ENCODE measurements at places on chromosomes 5 and 9.
A peak's percentile ranks its signal among the peaks of the same experiment; 100 is the strongest.

DNA sequence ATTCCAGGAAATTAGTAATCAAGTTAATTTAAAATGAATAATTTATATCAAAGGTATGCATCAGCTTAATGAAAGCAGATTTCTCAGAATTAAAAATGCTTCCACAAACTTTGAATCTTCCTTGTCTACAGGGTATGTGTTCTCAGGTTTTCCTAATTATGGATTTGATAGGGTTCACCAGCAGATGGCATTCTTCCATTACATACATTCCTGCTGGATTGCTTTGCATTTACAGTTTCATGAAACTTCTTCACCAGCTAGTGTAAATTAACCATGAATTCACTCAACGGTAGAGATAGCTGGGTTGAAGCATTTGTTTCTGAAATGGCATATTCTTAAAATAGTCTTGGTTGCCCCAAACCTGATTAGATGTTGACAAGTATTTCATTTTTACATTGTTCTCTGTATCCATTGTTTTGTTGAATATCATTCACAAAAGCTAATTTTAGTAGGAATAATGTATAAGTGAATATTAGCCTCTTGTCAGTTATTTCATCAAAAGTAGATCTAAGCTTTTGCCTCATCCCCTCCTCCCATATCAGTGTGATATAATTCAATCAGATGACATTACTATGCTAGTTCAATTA is 68.7 kb upstream of the WDR41 start:
- ATAC-seq = no peak

GRCh38 chr5:79077680-79078365 is 8.3 kb downstream of the BHMT2 start:
- no peak for ATAC-seq

- ATAC-seq = no peak
Observed at GRCh38 chr5:138622051-138622450, 46.9 kb upstream of the HSPA9 start.

GRCh38 chr5:142866563-142867275 is 96.5 kb downstream of the ARHGAP26 start:
- ATAC-seq = peak; percentile 89

GRCh38 chr5:100902440-100903038 is 543 bp downstream of the ST8SIA4 start:
- ATAC-seq = peak; percentile 45

DNA sequence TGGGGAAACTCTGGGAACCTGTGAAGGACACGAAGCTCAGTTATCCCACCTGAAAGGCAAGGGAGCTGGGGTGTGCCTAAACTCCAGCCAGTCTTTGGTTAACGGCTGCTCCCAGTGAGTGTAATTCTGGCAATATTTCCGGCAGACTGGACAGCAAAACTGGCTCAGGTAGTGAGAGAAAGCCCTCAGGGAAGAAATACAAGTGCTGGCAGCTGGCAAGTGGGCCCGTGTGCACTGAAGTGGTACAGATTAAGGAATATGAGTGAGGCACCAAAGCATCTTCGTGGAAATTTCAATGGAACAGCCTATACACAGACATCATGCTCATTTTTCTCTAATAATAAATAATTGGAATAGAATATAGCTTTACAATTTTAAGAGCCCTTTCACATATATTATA is 56.2 kb downstream of the ABHD17B start:
- ATAC-seq = no peak

DNA sequence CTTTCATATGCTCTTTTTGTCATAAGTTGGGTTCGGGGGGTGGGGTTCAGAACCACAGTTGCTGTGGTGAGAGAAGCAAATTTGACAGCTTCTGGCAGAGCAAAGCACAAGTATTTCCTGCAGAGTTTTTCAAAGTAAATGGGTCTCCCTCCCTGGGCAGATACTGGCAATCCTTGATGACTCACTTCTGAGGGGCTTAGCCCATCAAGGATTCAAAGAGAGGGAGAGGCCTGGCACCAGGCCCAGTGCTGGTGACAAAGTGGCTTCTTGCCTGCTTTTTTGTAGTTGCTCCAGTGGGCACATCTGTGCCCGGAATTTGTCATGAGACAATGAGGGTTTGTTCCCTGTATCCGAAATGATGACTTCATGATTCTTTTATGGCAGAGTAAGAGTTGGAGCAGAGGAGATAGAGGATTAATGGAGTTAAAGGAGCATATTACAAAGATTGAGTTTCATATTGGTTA is 46.6 kb upstream of the TNC start:
- ATAC-seq = no peak

DNA sequence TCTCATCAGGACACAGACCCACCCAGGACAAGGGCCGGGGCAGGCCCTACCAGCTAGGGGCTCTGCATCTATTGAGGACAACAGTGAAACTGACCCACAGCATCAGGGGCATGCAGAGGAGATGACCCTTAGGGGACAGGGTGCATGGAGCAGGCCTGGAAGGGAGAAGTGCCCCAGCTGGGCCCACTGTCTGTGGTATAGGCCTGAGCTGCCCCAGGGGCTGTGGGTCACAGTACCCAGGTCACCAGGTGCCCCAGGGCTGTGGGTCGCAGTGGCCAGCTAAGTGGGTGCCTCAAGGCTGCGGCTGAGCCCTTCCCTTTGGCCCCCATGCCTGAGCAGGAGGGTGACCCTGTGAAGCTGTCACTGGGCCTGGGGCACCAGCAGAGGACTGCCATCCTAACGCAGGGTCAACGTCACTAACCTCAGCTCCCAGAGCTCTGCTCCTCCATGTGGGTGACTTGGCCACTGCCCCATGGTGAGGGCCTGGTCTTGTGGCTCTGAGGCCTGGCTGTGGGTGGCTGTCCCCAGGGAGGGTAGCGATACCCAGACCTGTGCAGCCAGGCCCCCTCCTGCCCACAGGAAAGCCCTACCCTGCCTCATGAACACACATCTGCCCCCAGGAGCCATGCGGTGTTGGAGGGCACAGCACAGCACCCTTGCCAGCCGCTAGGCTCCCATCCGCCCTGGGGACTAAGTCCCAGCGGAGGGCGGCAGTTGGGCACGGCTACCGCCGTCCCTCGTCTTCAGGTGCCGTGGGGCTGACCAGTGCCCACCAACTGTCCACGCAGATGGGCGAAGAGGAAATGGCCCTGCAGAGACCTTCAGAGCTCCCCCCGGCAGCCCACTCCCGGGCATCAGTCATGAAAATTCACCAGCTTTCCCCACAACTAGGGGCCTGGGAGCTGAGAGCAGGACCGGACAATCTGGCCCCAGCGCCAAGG is 4.9 kb downstream of the EDF1 start:
- no peak for ATAC-seq

GRCh38 chr5:134247428-134248224 is 21.8 kb upstream of the PPP2CA start:
- no peak for ATAC-seq

GRCh38 chr9:109510506-109510905 is 12.4 kb upstream of the PTPN3 start:
- ATAC-seq = no peak

DNA sequence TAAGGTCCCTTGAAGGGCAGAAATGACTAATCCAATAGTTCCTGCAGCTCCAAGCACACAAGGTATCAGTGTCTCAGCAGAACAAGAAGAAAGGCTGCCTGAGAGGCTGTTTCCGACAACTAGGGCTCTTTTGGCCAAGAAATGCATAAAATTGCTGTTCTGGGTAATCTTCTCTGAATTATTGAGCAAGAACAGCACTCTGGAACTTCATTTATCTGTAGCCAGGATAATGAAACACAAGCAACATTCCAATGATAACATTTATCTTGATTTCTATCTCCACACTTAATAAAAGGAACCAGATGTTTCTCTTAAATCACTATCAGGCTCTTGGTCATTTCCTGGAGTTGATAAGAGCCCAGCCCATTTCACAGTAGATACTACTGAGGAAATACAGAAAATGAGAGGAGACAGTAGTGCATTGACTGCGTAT is 17.0 kb upstream of the AUH start:
- ATAC-seq = no peak

DNA sequence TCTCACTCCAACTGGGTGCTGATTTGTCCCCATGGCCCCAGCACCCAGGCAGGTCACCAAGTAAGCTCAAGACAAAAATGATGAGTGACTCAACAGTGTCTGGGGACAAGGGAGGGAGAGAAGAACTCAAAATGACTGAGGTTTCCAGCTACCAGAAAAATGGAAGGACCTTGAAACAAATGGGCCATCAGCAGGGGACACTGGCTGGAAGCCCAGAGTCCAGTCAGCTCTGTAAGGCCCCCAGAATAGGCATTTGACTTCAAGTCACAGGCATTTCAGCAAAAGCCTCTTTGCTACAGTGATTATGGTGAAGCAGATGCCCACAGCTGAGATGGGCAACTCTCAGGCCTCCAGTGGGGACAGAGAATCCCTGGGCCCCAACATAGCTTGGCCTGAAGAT is 139.0 kb upstream of the GABRP start:
- ATAC-seq = no peak

GRCh38 chr5:94375801-94376200 is 242.6 kb downstream of the KIAA0825 start:
- no peak for ATAC-seq

- ATAC-seq = peak; percentile 63
Observed at GRCh38 chr9:4691795-4692194, 12.4 kb downstream of the CDC37L1 start.

GRCh38 chr5:6495433-6496206 is 47.0 kb downstream of the UBE2QL1 start:
- no peak for ATAC-seq

DNA sequence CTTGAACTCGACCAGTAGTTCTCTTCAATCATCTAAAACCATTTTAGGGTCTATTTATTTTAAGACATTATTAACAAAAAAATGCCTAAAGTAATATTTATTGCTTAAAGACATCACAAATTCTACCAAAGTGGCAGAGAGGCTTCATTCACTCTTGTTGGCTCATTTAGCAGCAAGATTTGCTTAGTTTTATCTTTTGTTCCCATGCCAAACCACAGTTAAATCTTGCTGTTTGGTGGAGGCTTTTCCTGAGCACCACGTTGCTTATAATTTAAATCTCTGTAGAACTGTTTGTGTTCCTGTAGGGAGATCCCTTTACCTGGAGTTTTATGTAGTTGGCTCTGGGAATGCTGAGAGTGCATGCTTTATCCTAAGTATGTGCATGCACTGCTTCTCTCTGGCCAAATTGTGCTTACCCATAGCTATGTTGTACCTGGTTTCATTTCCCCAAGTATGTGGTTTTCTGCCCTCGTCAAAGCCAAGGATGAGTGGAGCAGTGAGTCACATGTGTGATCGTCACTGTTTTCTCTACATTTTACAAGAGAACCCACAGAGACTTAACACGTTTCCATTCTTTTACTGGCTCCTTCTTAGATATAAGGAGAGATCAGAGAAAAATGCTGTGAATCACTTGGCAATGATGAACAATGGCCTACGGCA is 42.1 kb upstream of the MAST4 start:
- peak; percentile 94 for ATAC-seq

DNA sequence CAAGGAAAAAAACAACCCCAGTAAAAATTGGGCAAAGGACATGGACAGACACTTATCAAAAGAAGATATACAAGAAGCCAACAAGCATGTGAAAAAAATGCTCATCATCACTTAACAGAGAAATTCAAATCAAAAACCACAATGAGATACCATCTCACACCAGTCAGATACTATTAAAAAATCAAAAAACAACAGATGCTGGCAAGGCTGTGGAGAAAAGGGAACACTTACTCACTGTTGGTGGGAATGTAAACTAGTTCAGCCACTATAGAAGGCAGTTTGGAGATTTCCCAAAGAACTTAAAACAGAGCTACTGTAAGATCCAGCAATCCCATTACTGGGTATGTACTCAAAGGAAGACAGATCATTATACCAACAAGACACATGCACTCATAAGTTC is 157.4 kb downstream of the EDIL3 start:
- ATAC-seq = no peak

DNA sequence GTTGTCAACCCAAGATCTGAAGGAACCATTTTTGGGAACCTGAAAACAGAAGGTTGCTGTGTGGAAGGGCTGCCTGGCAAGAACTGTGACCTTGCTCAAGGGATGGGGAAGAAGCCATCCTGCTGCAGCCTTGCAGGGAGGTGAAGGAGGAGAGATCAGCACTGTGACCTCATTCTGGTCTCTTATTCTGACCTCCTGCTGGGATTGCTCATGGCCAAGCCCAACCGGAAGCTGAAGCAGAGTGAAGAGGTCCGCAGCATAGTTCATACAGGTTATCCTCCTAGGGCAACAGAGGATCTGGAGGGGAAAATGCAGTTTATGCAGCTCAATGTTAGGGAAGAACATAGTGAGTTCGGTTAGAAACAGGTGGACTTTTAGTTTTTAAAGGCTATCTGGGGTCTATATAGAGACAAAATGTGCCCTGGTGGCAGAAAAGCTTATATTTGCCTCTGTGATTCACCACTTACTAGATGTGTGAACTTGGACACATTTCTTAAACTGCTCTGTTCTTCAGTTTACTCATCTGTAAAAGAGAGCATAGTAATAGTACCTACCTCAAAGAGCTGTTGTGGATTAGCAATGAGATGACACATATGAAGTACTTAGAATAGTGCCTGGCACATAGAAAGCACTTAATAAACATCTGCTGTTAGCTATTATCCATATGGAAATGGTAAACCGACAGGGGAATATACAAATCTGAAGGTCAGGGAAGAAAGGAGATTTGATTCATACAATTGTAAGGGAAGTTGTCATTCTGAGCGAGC is 57.9 kb upstream of the BNC2 start:
- ATAC-seq = no peak

DNA sequence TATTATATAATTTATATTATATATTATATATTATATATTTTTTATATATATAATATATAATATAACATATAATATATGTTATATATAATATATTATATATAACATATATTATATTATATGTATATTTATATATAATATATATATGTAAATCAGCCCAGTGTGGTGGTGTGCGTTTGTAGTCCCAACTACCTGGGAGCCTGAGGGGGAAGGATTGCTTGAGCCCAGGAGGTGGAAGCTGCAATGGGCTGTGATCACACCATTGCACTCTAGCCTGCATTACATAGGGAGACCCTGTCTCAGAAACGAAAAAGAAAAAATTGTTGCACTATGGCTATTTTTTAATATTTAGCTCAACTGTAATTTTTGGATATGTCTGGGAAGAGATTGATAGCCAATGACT is 52.4 kb downstream of the NSD1 start:
- ATAC-seq = no peak

- ATAC-seq = no peak
Observed at GRCh38 chr5:159519365-159519764, 189.1 kb upstream of the IL12B start.

- ATAC-seq = no peak
Observed at GRCh38 chr5:158022837-158023236, 163.9 kb upstream of the CLINT1 start.

GRCh38 chr5:147098233-147098790 is 136.5 kb upstream of the STK32A start:
- no peak for ATAC-seq

- peak; percentile 67 for ATAC-seq
Observed at GRCh38 chr5:65209341-65209740, 272.4 kb downstream of the ADAMTS6 start.

DNA sequence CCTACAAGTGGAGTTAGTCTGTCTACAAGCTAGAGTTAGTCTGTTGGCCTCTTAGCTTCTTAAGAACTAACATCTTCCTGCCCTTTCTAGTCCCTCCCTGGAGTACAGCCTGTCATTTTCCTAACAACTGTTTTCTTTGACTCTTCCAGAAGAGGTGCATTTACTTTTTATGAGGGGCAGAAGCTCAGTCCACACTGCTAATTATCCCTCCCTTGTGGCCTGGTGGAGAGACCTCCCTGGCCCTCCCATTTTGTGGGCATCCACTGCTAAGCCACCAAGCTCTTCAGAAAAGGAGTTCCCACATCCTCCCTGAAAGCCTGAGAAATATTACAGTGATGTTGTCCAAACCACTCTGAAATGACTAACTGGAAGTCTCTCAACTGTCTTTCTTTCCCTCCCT is 8.0 kb downstream of the MAP1B start:
- ATAC-seq = no peak
